IPS DF 6.9 (cell line): ENCODE measurements at places on chromosomes 11 and 22.

DNA sequence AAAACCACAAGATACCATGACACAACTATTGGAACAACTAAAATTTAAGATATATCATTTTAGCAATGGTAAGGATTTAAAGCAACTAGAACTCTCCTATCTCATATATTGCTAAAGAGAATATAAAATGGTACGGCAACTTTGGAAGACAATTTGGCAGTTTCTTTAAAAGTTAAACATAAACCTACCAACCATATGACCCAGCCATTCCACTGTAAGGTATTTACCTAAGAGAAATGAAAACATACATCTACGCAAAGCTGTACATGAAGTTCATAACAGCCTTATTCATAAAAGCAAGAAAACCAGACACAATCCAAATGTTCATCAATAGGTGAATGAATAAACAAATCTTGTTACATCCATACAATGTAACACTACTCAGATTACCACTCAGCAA, 31.3 kb downstream of the SIK3 start:
- no peak for DNase-seq

- DNase-seq, result peak; percentile 18
Observed at GRCh38 chr11:130677486-130678153, 229.2 kb downstream of the ADAMTS15 start.

GRCh38 chr22:46107089-46107664, 43.1 kb upstream of the PPARA start:
- no peak for DNase-seq

GRCh38 chr11:46391578-46392420, at the start of gene CHRM4:
CHRM4 (minus strand) TSS chr11:46391776; CDS start chr11:46386557, 5,219 bp downstream.
- DNase-seq, result no peak

DNA sequence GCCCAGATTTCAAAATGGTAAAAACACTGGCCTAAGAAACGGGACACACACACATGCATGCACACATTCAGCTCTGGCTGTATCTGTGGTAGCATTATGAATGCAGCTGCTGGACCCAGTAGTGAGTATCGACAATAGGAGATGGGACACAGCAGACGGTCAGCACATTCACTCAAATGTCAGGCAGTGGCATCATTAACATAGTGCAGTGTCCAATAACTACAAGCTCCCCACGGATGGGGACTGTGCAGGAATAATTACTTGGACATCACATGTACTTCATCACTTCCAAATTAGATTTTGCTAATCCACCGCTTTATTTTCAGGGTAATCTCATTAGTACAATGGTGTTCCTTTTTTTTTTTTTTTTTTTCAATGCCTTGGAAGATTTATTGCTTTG, 109.5 kb downstream of the FANCF start:
- DNase-seq, result no peak

GRCh38 chr11:12090061-12090591, 20.3 kb upstream of the MICAL2 start:
- no peak for DNase-seq

- DNase-seq, result no peak
Observed at GRCh38 chr11:65069217-65069616, 10.9 kb upstream of the NAALADL1 start.

GRCh38 chr11:69270941-69271340, 23.0 kb upstream of the MYEOV start:
- DNase-seq, result no peak

GRCh38 chr11:59207988-59208451, 4.7 kb downstream of the MPEG1 start:
- no peak for DNase-seq

DNA sequence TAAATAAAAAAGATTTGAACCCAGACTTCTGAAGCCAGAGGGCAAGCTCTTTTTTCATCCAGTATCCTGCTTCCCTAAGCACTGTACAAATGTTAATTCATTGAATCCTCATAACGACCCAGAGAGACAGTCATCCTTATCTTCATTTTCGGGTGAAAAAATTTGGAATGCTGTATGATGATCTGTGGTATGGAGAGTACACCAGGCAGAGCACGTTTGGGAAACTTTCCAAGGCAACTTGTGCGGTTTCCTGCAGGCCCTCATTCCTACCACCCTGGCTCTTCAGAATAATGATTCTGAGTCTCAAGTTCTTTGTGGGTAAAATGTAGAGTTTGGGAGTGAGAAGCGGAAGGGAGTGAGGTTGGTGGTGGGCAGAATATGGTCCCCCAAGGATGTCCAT, 177.9 kb upstream of the CADM1 start:
- no peak for DNase-seq

DNA sequence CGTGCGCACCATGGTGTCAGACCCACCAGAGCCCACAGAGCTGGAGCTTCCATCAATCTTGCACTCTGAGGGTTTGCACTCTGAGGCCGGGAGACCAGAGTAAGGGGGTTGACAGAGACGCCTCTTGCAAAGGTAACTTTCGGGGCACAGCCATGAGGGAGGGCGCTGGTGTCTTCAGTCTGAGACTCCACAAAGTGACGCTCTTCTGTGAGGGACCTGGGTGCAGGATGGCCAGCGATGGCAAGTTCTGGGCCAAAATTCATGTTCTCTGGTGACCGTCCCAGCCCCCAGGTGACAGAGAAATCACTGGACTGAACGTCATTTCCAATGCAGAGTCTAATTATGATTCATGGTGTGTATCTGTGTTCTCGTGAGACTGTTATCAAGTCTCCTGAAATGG, 1395.2 kb downstream of the TBC1D22A start:
- no peak for DNase-seq

- DNase-seq, result no peak
Observed at GRCh38 chr11:69934861-69935494, 115.8 kb upstream of the FGF3 start.

- DNase-seq, result no peak
Observed at GRCh38 chr11:69173331-69173730, 17.6 kb downstream of the SMIM38 start.

DNA sequence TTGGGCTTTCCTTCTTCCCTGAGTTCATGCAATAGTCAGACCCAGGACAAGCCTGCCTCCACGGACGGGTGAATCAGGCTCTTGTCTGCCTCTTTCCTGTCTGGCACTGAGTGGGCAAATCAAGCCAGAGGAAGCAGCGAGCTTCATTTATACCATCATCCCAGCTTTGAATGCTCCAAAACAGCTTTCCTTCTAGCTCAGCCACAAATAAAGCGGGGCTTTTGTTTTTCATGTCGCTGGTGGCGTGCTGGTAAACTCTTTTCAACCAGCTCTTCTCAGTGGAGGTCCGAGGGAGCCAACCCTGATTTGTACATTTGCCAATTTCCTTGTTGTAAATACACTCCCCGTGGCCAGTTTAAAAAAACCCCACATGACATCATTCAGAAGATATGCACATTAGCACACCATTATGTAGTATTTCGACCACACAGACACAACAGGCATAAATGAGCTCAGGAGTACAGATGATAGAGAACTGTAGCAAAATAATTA, 8.6 kb downstream of the C11orf91 start:
- no peak for DNase-seq

DNA sequence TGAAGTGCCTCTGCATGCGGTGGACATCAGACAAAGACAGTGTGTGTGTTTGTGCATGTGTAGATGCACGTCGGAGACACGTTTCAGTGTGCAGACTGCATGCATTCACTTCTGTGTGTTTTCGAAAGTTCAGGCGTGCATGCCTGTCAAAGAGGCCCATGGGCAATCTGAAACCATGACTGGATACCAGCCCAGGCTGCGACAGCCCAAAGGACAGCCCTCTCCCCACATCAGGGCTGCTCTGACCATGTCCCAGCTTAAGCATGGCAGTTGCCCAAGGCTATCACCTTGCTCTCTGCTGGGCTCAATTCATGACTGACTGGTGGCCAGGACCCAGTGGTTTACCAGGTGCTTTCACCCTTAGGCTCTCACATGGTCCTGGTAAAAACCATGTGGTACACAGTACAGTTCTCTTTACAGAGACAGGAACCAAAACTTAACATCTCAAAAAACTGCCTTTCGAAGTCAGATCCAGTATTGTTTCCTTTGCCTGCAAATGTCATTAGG, 423.7 kb upstream of the CADM1 start:
- DNase-seq, result no peak

- DNase-seq, result no peak
Observed at GRCh38 chr22:20383538-20383937, 10.4 kb upstream of the ZNF74 start.

DNA sequence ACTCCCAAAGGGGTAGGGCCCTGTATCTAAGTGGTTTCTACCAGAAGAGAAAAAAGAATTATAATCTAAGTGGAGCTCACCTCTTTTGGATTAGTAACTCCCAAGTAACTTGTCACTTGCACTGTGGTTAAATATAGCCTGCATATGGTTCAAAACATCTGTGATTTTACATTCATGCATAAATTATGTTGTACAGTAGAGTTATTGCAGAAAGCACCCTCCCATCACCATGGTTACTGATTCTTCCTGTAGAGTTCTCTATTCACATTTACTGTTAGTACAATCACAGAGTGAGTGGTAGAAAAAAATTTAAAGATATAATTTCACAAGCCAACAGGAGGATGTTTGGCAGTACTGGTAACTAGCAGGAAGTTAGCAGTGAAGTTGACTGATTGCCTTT, 80.4 kb downstream of the LRRC4C start:
- no peak for DNase-seq

DNA sequence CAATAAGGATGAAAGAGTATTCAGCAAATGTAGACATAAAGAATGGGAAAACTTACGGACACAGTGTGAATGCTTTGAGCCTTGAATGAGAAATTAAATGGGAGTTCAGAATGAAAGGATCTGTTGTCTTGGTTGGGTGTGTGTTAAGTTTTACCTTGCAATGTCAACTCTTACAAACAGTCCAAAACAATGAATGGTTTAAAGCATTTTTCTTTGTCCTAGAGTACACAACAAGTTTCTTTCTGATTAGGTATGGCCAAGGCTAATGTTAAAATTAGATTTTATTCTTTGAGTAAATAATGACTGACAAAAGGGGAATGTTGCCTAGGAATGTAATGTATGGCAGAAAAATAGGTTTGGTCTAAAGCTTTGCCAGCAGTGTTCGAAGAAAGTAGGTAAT, 2.5 kb downstream of the PTS start:
- no peak for DNase-seq

DNA sequence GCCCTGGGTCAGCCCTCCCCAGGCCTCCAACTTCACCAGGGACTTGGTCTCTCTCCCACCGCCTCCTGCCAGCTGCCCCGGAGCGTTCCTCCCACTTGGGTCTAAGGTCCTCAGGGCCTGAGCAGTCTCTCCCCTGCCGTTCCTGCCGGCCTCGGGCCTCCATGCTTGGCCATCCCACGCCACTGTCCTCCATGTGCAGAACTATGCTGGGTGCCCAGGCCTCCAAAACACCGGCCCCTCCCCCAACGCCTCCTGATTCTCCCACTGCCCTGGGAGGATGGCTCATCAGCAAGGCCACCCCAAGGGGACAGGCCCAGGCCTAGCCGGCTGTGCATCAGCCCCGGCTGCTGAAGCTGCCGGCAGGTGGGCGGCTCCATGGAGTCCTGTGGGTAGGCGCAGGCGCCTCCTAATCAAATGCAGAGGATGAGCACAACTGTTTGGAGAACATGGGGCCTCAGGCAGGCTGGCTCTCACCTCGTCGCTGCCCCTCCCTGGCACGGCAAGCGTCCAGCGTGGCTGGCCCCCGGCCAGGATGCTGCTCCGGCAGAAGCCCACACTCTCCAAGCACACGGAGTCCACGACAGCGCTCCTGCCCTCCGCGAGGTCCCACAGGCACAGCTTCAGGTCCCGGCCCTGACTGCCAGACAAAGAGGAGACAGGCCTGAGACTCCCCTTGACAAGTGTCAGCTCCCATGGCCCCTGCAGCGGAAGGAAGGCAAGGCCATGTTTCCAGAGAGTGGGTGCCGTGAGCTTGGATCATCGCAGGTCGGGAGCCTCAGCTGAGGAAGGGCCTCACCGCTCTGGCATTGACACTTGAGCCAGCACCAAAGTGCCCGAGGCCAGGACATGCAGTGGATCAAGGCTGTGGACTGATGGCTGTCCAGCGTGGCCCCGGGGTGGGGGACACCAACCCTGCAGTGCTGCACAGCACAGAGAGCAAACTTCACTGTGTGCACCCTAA, 42.6 kb downstream of the GNB1L start:
- DNase-seq, result no peak

- DNase-seq, result no peak
Observed at GRCh38 chr11:126102436-126102981, 39.8 kb upstream of the CDON start.

GRCh38 chr11:128731041-128731663, 37.3 kb downstream of the FLI1 start:
- no peak for DNase-seq

DNA sequence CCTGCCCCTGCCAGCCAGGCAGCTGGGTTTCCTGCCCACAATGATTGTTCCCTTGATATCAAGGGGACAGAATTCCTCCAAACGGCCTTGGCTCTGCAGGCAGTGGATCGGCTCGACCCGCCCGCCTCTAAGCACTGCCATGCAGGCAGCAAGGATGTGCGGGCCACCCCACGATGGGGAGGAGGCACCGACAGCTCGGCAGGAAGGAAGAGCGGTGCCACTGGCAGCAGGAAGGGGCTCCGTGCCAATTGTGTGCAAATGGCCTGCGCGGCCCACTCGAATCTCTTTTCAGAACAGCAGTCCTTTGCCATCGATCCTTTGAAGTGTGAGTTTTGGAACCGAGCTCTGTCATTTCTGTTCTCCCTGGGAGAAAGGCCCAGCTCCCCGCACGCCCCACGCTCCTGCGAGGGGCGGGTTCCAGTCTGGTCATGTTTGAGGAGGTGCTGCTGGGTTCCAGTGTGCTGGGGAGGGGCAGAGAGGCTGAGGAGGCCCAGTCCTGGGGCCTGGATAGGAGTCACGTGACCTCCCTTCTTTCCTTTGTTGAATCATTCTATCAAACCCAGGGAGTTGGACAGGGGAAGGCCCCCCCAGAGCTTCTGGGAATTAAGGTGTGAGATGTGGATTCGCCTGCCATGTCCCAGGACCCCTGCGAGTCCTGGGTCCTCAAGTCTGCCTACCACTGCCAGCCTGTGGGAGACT, 406.0 kb downstream of the CTTN start:
- DNase-seq, result no peak

GRCh38 chr11:22920939-22921565, 60.8 kb upstream of the CCDC179 start:
- peak; percentile 27 for DNase-seq

DNA sequence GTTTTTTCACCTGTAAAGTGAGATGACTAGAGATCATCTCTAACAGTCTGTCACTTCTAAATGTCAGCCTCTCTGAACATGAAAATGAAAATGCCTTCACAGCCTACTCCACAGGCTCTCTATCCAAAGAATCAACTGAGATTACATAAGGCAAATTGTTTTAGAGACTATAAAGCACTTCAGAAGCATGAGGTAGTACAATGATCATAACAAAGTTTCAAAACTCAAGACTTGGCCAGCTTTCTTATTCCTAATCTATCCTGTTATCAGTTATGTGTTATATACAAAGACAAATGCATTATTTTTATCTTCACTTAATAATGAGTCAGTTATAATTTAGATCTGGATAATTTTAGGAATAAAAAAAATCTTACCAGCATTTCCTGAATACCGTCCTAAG, 20.3 kb upstream of the CEP126 start:
- no peak for DNase-seq

GRCh38 chr22:44391481-44392445, 79.0 kb upstream of the SHISAL1 start:
- no peak for DNase-seq
